ENCODE measurements at places on chromosomes 4 and X.

DNA sequence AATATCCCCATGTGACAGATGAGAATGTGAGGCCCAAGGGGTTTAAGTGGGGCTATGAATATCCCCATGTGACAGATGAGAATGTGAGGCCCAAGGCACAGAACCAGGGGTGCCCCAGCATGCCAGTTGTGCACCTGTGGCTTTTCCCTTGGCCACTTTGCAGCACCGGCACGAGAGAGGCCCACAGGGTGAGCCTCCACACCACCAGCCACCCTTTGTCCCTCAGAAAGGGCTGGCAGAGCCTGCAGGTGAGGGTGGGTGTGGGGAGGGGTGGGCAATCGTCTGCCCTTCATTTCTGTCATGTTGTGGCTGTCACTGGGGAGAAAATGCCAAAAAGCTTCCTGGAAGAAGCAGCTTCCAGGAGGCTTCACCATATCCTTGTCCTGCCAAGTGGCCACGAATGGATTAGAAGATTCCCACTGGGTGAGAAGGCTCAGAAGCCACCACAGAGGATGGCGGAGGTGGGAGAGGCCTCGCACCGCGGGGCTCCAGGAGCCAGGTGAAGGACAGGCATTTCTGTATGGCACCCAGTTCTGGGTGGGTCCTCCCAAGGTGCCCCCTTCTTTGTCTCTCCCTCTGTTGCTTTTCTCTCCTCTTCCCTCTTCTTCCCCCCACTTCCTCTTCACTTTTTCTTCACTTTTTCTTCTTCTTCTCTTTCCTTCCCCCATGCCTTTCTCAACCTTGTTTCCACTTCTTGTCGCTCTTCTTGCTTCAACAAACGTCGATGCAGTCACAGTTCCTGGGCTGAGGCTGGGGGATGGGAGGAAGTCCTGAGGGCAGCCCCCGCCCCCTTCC, 469 bp upstream of the GPR78 start:
- DNase-seq: no peak

- DNase-seq: peak; percentile 10
Measured at GRCh38 chr4:175536852-175537453, 275.1 kb downstream of the GPM6A start.

- no peak for DNase-seq
Measured at GRCh38 chr4:29560452-29560851, 1159.7 kb upstream of the PCDH7 start.

DNA sequence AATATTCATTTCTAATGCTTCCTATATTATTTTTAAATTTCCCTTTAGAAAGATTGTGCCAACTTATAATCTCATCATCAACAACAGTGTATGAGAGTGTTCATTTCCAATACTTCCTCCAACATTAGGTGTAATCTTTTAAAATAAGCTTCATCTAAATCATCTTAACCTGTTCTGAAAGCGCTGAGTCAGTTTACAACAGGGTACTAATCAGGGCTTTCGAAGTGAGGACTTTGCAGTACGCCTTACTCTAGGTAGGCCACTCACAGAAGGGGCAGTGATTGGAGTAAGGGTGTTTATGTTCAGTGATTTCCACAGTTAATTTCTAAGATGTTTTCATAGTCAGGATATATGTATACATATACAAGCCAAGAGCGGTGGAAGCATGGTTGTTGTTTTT, 87.9 kb downstream of the FRAS1 start:
- DNase-seq: no peak

GRCh38 chr4:81164623-81165416, 50.2 kb downstream of the PRKG2 start:
- no peak for DNase-seq

- no peak for DNase-seq
Measured at GRCh38 chr4:3168029-3168428, 80.9 kb upstream of the MSANTD1 start.

GRCh38 chrX:72046447-72046846, 85.3 kb downstream of the RTL5 start:
- DNase-seq: no peak

- no peak for DNase-seq
Measured at GRCh38 chrX:3181846-3182245, 140.6 kb downstream of the ARSF start.

GRCh38 chr4:40283968-40284367, 51.2 kb upstream of the CHRNA9 start:
- no peak for DNase-seq

Measured in NCI-H1694 treated with DMSO at 0.1 percent for 48 hours (cell line).